ENCODE measurements at places on chromosomes 4 and X.

DNA sequence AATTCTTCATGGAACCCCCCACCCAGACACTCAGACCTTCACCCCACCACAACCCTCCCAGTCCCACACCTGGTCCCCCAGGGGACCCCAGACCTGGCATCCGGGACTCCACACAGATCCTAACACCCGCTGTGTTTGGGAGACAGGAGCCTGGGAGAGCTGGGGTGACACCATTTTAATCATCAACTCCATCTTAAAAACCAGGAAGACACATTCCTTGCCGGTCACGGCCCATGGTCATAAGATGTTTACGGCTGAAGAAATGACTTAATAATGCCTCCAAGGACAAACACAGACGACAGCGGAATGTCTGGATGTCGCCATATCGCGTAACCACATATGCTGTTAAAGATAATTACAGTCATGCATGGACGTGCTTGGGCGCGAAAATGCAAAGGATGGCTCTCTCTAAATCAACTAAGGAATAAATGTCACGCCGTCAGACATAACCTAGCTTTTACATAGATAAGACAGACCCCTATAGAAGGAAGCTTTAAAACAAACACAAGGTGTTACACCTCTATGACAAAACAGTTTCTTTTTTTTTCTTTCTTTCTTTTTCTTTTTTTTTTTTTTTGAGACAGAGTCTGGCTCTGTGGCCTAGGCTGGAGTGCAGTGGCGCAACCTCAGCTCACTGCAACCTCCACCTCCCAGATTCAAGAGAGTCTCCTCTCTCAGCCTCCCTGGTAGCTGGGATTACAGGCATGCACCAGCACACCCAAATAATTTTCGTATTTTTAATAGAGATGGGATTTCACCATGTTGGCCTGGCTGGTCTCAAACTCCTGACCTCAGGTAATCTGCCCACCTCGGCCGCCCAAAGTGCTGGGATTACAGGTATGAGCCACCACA, 2.1 kb upstream of the DHRSX start:
- DNase-seq, result no peak

DNA sequence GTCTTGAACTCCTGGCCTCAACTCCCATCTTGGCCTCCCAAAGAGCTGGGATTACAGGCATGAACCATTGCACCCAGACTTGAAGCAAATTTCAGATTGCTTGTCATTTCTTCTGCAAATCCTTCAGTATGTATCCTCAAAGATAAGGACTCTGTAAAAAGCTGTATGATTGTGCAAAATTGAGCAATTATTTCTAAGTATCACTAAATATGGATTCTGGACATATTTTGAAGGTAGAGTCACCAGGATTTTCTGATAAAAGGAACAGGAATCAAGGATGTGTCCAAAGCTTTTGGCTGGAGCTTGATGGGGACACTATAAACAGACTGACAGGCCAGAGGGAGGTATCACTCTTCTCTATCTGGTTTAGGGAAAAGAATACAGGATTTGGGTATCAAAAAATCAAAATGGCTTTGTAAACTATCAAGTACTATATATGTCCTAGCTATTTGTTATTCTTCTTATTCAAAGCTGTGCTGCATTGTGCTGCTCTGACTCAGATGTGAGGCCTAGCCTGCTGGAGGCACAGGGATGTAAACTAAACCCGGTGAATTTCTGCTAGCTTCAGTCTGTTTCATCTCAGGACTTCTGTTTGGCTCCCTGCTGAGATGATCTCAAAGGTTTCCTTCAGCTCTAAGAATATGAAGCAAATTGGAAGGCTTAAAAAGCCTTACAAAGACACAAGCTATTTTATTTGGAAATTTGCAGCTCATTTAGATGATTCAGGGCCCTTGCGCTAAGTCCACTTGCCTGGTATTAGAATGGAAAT, 8.3 kb downstream of the RPS4X start:
- no peak for DNase-seq

GRCh38 chrX:118742176-118742575, 14.8 kb downstream of the IL13RA1 start:
- DNase-seq, result no peak

GRCh38 chr4:479972-480371, 19.0 kb downstream of the ZNF721 start:
- no peak for DNase-seq

- no peak for DNase-seq
Observed at GRCh38 chrX:31091819-31092218, 20.0 kb upstream of the FTHL17 start.

Data from fibroblast of the conjunctiva (primary cell).